BJ (cell line): ENCODE measurements at places on chromosomes 2 and 18.

DNA sequence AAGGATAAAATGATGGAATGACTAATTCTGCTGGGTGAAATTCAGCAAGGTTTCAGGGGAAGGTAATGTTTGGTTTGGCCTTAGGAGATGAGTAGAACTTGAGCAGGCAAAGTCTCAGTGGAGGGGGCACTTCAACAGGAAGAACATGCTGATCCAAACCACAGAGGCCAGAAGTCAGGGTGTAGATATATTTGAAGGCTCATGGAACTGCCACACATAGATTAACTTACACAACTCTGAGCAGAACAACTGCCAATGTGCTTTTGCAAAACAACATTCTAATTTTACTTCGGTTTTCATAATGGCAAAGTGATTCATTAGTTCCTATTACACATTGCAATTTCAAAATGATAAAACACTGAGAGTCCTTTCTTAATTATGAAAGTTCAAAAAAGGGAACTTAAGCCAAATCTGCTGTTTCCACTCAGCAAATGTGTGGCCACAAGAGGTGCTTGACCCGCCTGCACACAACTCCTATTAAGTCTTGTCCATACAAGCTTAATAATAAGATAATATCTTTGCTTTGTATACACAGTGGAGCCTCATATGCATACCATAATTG, 284.8 kb downstream of the MREG start:
- DNase-seq, result peak; percentile 37

- no peak for DNase-seq
Observed at GRCh38 chr2:136235546-136235945, 117.6 kb upstream of the CXCR4 start.

DNA sequence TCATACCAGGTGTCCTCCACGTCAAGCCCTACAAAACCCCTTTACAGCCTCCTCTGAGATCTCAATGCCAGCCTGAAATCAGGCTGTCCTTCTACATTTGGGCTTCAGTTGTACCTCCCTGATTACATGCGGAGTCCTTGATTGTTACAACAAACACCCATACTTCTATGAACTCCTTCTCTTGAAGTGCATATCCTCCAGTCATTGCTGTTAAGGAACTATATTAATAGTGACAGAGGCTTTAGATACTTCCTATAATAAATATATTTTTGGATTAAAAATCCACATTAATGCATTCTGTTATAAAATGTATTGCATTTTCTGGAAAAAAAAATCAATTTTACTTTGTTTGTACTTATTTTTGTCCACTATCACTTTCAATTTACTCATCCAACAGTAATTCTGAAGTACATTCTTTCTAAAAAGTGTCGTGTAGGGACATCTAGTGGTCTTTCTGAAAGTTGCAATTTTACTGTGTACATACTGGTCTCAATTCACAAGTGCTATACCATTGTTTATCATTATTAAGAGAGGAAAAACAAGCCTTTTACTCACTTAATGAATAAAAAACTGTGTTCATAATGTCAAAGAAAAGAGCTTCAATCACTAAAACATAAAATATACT, 316.4 kb downstream of the DSEL start:
- DNase-seq, result peak; percentile 10

DNA sequence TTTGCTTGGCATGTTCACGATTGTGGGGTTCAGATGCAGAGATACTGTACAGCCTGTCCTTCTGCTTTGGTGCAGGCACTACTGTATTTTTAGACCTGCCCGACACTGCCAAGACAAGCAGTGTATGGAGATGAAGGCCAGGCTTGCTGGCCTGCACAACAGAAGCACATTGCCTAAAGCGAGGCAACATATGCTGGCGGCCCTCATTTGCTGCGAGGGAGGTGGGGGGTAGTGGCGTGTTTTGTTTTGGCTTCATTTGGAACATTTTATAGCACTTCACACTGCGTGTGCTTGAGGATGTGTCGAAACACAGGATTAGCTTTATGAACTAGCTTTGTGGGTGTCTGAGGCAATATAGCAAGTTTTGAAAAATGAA, 27.0 kb downstream of the TMEM182 start:
- no peak for DNase-seq

DNA sequence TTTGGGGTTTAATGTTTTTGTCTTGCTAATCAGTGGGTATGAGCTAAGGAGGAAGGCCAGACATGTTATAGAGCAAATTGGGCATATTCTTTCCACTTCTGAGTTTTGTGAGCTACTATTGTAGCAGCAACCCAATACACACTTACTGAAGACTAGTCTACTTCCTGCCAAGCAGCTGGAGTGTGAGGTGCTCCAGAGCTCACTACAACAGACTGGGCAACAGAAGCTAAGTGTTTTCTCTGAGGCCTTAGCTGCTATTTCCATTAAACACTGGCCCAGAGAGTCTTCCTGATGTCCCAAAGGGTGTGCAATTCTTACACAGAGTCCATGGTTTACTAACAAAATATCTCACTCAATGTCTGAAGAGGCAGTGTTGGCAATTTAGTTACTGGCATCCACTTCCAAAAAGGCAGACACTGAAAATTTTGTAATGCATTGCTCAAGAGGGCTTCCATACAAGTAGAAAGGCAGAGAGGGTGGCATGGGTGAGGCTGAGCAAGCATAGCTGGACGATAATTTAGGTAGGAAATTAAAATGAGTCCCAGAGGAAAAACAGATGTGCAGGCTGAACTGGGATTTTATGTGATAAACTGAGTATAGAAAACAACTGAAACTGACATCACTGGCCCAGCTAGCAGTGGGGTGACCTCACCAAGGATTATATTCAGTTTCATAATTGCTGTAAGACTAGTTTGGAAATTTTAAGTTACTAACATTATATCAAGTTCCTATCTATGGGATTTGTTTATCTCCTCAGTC, 68.6 kb downstream of the ZC3H6 start:
- no peak for DNase-seq

- DNase-seq, result no peak
Observed at GRCh38 chr2:111708476-111709180, 175.4 kb downstream of the ANAPC1 start.

GRCh38 chr2:50879457-50879856, 152.5 kb downstream of the NRXN1 start:
- DNase-seq, result no peak

DNA sequence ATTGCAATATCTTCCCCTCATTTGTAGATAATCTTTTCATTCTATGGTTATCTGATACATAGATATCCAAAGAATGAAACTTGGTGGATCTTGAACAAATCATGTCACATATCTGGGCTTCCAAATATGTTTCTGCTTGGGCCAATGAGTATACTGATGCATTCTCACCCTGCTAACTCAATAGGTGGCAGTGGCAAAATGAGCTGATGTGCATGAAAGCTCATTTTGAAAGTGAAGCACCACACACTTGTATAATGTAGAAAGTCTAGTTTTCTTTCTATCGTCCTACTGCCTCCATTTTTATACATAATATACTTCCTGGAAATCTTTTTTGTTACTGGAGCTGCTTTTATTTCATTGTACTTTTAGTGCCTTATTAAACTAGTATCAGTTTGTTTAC, 208.2 kb downstream of the PRKCE start:
- DNase-seq, result no peak

DNA sequence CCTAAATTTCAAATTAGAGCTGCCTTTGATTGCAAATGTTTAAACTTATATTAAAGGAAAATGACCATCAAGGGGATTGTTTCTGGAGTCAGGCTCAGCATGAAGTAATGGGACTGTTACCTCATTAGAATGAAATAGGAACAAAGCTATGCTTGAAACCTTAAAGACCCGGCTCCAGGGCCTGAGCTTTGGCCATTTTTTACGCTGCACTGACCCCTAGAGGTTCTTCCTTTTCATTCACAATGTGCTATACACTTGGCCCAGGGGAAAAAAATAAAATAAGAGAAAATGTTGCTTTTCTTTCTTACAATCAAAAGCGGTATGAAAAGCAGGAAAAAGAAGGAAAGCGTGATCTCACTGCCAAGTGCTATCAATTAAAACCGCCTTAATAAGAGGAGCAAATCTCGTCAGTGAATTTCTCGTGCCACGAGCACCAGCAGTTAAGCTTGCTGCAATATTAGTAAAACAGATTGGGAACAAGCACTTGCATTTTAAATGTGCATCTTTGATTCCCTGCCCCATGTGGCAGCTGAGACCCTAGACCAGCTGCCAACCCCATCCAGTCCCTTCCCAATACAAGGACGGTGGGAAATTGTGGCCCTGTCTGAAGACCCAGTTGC, 96.6 kb downstream of the MBD2 start:
- DNase-seq, result no peak

- DNase-seq, result no peak
Observed at GRCh38 chr2:124626993-124627392, 601.9 kb downstream of the CNTNAP5 start.

DNA sequence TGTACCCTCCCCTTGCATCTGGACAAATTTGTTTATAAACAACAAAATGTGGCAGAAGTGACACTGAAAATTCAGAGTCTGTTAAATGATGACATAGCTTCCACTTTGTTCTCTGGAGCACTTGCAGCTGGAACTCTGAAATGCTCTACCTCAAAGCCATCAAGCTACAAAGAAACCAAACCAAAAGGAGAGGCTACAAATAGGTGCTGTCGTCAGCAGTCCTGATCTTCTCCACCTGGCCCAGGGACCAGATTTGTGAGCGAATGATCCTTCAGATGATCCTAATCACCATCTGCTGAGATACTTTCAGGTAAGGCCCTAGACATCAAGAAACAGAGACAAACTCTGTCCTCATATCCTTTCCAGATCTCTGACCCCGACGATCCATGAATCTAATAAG, 27.9 kb upstream of the PAIP2B start:
- no peak for DNase-seq
